GM12878 (cell line): ENCODE measurements at places on chromosomes 6 and 20.

- DNase-seq, result no peak
Measured at GRCh38 chr6:36685926-36686667, 7.6 kb downstream of the CDKN1A start.

GRCh38 chr6:136720045-136720770 is 72.1 kb downstream of the MAP3K5 start:
- peak; percentile 78 for DNase-seq

- no peak for DNase-seq
Measured at GRCh38 chr6:144657691-144658090, 372.6 kb downstream of the UTRN start.

GRCh38 chr6:39208223-39208739 is 21.0 kb downstream of the KCNK5 start:
- no peak for DNase-seq

DNA sequence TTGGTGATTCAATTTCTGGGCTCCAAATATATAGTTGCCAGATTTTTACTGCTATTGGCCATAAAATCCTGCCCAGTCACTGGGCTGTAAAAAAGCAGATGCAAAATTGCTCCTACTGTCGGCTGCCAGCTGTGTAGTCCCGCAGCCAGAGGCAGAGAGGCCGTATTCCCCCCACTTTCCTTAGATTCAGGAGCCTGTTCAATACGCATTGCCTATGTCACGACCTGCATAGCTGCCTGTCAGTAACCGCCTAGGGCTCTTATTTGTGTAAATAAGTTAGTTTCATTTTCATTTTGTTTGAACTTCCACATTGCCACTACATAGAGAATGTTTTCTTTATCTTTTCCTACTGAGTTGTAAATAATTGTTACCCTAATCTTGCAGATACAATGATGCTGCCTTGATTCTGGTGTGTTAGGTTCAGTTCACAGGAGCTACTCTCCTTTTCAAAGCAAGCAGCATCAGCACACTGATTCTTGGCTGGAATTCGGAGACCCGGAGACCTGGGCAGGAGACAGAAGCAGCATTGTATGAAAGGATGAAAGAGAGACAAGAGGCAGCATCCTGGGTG is 46.0 kb upstream of the UST start:
- no peak for DNase-seq

GRCh38 chr20:43187476-43188233 is 2.1 kb downstream of the PTPRT start:
- no peak for DNase-seq

- DNase-seq, result no peak
Measured at GRCh38 chr6:139355777-139356445, 18.5 kb downstream of the CITED2 start.
